ENCODE measurements at places on chromosomes 4 and X. TPM values are rescaled to one million over a fixed set of nuclear protein-coding genes. Genes with fewer than 3 reads are reported as not detected.
A peak's percentile ranks its signal among the peaks of the same experiment; 100 is the strongest.

DNA sequence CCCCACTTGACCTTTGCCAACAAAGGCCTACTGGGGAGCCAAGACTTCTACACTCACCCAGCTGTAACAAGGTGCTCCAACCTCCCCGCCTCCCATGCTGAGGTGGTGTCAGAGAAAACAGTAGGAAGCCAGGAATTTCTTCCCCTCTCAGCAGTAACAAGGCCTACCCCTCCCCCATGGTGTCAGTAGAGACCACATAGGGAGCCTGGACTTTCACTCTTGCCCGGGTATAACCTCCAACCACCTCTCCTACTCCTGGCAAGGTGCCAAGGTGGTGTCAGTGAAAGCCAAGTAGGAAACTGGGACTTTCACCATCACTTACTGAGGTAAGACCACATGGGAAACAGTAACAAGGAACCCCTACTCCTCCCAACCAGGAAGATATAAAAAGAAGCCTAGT is 93.1 kb downstream of the SLC16A2 start:
- DNase-seq, result no peak

- DNase-seq, result no peak
These were observed 239.4 kb downstream of the FAM47A start for GRCh38 chrX:33892670-33893069.

DNA sequence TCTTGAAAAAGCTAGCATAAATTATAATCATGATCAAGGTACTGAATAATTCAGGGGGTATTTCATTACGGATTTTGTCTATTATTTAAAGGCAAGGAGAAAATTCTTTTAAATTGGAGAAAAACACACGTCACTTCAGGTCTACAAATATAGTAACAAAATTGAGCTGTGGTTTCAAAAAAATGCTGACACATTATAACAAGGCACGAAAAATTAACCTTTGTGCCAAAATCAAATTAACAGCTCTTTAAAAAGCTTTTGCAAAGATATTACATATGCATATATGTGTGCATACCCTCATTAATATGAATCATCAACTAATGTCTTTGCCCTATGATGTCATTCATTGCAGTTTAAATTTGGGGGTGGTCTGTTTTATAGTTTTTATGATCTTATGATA is 44.3 kb downstream of the UNC5C start:
- DNase-seq, result no peak

DNA sequence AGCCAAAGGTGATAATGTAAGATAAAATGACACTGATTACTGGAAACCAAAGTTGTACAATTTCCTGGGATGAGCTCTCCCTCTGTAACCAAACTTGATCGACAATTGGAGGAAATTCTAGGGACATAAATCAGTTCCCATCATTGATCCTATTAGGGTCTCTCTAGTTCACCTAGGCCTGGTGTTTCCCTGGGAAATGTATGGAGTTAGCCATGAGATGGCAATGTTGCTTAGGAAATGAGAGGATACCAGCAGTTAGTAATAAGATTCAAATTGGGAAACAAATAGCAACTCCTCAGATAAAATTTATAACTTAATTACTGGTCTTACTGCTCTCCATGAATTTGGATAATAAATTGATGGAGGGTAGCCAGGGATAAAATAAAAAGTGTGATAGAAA is 52.2 kb downstream of the SPATA18 start:
- DNase-seq, result peak; percentile 41

DNA sequence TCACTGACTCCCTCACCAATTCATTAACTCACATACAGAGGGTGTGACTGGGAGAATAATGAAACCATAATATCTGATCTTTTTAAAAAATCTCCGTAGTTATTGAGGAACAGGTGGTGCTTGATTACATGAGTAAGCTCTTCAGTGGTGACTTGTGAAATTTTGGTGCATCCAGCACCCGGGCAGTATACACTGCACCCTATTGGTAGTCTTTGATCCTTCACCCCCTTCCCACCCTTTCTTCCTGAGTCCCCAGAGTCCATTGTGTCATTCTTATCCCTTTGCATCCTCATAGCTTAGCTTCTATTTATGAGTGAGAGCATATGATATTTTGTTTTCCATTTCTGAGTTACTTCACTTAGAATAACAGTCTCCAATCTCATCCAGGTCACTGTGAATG is 1143.8 kb downstream of the PCDH19 start:
- no peak for DNase-seq

- no peak for DNase-seq
These were observed 305.7 kb downstream of the ARHGAP24 start for GRCh38 chr4:85780664-85781063.

DNA sequence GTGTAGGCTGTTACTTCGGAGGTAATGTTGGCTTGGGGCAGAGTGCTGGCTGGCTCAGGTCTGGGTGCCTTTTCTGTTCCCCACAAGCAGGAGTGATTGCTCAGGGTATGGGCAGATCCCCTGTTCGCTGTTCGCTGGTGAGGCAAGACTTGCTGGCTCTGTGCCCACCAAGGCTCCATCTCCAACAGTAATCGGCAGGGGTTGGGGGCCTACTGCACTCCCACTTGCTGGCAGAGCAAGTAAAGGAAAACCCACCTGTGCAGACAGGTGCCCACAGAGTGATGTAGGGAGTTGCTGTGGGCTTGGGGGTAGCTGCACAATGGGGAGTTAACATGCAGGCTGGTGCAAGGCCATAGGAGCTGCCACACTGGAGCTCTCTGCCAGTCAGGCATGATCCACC is 8.0 kb upstream of the TMSB15C start:
- DNase-seq, result no peak

GRCh38 chr4:2074588-2074987 is 15.5 kb downstream of the NAT8L start:
- DNase-seq, result no peak

- no peak for DNase-seq
These were observed 3.9 kb upstream of the OCIAD2 start for GRCh38 chr4:48910511-48910910.

DNA sequence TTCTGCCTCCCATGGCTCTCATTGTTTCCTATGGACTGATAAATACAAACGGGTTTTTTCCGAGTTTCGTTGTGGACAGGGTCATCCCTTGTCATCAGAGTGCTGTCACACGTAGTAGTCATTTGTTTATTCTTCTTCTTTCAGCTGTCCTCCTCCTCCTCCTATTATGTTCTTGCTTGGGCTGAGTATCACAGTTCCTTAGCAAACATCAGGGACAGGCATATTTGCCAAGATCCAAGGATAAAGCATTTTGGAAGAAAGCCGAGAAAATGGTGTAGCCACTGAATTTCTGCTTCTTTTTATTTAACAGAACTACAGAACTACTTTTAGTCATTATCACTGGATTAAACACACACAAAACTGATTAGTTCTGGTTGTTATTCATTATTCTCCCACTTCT is 167.9 kb downstream of the MAML3 start:
- no peak for DNase-seq

DNA sequence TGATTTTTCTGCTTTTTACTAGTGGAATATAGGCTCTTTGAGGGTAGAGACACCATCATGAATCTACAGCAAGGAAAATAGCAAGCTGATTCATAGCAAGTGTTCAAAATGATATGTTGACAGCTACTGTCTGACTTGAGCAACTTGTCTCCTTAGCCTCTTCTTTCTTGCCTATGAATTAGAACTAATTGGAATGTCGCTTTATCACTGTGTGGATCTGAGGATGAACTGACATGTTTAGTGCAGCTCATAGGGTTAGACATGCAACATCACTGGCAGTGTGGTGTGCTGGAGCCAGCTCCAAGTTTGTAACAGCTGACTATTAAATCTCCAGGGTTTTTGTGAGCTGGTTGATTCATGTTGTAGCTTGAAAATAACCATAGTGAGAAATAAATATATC is 1068.4 kb downstream of the PCDH18 start:
- DNase-seq, result no peak

- DNase-seq, result no peak
These were observed 17.5 kb downstream of the PLP1 start for GRCh38 chrX:103794119-103794518.

DNA sequence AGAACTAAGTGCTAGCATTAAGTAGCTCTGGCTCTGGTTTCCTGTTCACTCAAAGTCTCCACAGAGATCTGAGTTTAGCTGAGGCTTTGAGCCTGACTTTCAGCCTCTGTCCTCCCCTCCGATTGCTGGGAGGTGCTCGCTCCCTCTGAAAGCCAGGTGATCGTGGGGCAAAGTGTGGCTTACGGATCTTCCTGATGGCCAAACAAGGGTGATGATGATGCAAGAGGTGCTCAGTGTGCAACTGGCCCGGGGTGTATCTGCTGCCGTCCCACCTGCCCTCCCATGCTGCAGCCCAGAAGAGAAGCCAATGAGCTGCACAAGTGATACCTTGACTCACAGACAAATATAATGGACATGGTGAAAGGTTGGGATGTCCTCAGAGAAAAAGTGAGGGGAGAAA is 169.2 kb upstream of the TBC1D9 start:
- no peak for DNase-seq

DNA sequence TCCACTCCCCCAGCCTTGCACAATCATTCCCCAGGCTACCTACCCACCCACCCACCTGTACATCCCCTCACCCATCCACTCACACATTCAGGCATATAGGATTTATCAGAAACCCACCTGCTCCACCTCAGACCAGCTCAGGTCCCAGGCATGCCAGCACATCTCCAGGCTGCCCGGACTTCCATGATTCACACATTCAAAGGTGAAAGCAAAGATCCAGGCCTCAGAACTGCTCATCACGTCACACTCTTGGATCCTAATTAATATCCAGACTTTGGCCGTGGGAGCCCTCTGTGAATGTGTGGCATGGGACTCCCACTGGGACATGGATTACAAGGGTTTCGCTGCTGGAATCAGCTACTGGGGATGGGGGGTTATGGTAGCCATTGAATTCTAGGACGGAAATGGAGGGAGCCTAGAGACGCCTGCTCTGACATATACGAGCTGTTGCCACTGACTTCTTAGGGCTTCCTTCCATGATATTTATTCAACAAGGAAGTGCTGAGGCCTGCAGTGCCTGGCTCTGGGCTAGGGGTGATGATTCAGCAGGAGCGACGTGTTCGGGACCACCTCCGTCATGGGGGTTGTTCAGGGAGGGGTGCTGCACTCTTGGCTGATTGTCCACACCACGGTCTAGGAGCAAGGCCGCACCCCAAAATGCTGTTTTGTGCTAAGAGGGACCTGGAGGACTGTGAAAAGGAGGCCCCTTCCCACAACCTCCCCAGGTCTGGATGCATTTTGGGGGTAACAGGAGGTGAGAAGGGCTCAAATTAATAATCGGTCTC is 56.9 kb upstream of the ADRA2C start:
- no peak for DNase-seq

- DNase-seq, result no peak
These were observed 211.5 kb downstream of the CHRDL1 start for GRCh38 chrX:110584083-110584482.

GRCh38 chrX:79367907-79368306 is 773 bp upstream of the ITM2A start:
- DNase-seq, result no peak

- no peak for DNase-seq
These were observed 291.8 kb downstream of the LDB2 start for GRCh38 chr4:16606691-16607090.

DNA sequence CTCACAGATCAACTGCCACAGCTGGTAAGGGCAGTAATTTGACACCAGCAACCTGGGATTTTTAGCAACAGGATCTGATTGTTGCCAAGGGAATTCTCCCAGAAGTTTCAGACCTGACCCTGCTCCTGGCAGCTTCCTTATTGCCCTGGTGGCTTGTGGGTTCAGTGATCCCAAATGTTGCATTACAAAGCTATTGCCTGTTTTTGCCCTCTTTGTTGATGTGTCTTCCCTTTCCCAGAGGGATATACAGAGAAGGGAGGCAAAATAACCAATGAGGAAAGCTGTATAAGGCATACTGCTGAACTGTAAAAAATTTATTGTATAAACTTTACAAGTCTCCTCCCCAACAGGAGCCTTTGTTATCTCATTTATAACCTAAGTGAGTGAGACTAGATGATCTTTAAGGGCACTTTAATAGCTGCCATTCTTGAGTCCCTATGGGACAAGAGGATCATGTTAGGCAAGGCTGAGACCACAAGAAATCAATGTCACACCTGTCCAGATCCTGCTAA is 22.2 kb downstream of the VSIG4 start:
- no peak for DNase-seq

The HOPX gene
- 12.4 TPM for polyA plus RNA-seq

The HS3ST1 gene
- 0.68 TPM for polyA plus RNA-seq

The ETDA gene
- polyA plus RNA-seq, result not detected

The TEX13D gene
- polyA plus RNA-seq, result not detected

The COL4A5 gene
- polyA plus RNA-seq, result 153 TPM

The NHSL2 gene
- polyA plus RNA-seq, result 11.6 TPM

The WDR17 gene
- polyA plus RNA-seq, result 16.2 TPM

All from left kidney (tissue), 8 donors.